ENCODE measurements at places on chromosomes 16 and 17. TPM values are rescaled to one million over a fixed set of nuclear protein-coding genes. Genes with fewer than 3 reads are reported as not detected.

- no peak for DNase-seq
These were observed 20.0 kb downstream of the DOC2B start for GRCh38 chr17:161481-161880.

DNA sequence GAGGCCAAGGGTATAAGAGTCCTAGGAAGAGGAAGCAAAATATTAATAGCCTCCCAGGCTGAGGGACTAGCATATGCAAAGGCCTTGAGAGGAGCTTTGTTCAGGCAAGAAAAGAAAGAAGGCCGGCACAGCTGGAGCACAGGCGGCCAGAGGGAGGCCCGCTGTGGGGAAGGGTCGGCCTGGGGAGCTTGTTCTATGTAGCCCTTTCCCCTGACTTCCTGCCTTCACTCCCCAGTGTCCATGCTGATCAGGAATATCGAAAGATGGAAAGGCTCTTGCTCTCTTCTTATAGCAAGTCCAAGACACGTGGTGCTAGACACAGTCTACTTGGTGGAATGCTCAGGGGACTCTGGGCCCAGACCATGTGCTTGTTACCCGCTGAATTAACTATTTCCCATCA, 27.4 kb upstream of the HAS3 start:
- no peak for DNase-seq

DNA sequence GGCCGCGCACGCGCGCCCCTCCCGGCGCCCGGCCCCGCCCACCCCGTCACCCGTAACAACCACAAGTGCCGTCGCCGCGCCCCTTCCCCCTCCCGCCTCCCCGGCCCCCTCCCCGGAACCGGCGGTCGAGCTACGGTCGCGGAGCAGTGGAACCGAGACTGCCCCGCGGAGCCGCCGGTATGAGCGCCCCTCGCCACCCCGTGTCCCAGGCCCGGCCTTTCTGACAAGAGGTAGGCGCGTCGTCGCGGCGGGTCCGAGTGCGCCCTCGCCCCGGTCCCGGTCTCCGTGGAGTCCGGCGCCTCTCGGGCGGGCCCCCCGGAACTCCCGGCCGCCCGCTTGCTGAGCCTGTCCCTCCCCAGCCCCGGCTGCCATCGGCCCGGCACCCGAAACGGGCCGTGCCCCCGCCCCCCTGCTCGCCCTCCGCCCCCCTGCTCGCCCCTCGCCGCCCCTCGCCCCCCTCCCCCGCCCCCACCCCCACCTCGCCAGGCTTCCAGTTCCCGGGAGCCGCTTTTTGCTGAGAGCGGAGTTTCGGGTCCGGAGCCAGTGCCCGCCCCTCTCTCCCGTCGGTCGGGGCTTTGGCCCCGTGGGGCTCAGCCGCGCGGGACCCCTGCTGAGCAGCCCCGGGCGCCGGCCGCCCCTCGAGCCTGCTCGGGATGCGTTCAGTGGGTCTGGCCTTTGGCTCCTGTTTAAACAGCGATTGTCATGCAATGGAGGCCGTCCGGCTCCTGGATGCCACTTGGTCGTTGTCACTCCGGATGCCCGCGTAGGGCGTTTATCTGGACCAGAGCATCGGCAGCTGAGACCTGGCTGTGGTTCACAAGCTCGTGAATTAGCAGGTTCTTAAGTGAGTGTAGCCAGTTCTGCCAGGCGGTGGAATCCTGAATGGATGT, at the start of gene SEC14L1:
SEC14L1 (plus strand) TSS at position 92 of the 890 bp plus-strand sequence. CDS start 2,628 bp downstream, outside the sequence.
- no peak for DNase-seq

- no peak for DNase-seq
These were observed 166.7 kb downstream of the RBFOX3 start for GRCh38 chr17:79444198-79444597.

GRCh38 chr16:27725236-27726000, 175.5 kb downstream of the KATNIP start:
- no peak for DNase-seq

GRCh38 chr16:89537549-89537925, 22.9 kb upstream of the RPL13 start:
- DNase-seq, result no peak

DNA sequence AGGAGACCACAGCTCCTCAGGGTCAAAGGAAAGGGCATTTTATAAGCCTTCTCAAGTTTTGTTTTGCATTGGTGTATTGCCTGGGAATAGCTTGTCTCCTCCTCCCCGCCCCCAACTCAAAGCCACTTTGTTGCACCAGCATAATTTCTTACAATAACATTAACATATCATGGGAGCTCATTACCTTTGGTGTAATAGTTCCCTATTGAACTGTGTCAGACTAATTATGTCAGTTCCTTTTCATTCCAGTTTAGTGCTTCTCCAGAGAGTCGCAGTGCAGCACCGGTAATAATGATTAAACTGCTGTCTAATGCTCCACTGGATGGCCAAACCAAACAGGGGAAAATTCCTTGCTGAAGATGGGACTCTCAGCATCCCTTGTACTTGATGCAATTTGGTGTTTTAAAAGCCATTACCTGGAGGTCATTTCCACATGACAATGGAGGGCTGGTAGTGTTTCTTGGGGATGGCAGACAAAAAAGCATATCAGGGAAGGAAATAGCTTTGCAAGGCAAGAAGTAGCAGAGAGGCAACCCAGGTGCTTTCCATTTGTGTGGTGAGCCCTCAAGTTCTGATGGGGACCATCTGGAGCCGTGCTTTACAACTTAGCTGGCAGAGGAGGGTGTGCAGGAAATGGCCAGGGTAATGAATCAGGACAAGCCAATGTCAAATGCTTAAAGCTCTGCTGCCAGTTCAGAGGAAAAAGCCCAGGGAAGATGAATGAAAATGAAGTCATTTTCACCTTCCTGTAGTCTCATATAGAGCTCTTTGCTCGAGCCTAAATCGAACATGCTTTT, 91.5 kb upstream of the NLRP1 start:
- DNase-seq, result no peak

GRCh38 chr17:61065263-61065773, 334.3 kb upstream of the TBX2 start:
- DNase-seq, result no peak

Gene CETP
- 0.44 TPM for total RNA-seq

Gene NTN3
- total RNA-seq, result not detected
